ENCODE measurements at places on chromosomes 3 and 15.

DNA sequence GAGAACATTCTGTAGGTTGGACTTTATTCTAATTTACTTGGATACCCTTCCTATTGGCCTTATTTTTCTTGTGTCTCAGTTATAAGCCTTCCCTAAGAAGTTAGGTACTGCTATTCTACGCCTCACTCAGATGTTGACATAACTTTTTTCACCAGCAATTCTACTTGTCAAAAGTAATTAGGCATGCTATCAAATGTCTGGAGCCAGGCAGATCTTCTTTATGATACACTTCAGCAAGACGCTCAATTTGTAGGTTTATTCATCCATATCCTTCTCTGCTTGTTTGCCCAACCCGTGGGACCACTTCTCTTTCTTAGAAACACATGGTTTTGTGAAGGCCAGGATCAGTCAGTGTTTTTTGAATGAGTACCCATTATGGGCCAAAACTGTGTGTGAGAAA is 36.2 kb upstream of the COL8A1 start:
- DNase-seq, result no peak

DNA sequence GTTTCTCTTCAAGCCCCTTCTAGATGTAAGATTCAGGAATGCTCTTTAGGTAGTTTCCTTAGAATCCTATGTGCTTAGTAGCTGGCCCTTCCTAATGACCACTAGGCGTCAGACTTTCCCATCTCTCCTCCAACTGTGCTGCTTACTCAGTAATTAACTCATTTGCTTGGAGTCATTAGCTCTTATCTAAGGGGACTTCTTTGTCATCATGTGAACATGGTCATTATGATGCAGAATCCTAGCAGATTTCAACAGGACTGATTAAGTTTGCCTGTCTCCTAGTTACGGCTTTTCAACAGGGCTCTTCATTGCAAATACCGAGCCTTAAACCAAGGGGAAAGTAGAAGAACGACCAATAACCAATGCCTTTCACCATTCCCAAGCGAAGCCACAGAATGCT is 46.4 kb downstream of the GJD2 start:
- peak; percentile 28 for DNase-seq

GRCh38 chr15:94503293-94503692 is 271.9 kb downstream of the MCTP2 start:
- DNase-seq, result no peak

- no peak for DNase-seq
These were observed 33.7 kb upstream of the ZNF445 start for GRCh38 chr3:44511238-44511566.

DNA sequence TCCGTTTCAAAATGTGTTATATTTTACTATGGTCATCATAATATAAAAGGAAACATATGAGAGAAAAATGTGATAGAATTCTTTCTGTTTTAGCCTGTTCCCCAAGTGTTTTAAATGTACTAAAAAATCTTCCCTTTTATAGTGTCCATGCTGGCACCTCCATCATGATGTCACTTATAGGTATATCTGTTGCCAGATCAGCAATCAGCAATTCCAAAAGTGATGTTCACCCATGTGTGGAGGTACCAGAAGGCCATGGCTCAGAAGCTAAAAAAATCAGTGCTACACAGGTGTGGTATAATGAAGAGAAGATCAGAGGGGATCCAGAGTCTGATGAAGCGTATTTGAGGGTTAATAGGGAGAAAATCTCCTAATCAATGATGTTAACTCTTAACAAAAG is 1.1 kb upstream of the GPR15 start:
- no peak for DNase-seq

DNA sequence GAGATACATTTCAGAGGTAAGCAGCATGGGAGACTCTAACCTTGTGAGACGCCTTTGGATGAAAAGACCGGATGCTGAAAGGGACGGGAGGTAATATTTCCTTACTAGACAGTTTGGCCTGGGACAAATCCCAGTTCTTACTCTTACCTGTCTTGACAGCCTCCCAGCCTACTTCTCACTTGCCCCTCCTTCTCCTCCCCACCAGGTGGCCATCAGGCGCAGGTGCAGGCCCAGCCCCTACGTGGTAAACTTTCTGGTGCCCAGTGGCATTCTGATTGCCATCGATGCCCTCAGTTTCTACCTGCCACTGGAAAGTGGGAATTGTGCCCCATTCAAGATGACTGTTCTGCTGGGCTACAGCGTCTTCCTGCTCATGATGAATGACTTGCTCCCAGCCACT is 6.3 kb downstream of the HTR3D start:
- DNase-seq, result no peak

GRCh38 chr3:51389423-51390183 is 1.5 kb upstream of the RBM15B start:
- DNase-seq, result peak; percentile 66

DNA sequence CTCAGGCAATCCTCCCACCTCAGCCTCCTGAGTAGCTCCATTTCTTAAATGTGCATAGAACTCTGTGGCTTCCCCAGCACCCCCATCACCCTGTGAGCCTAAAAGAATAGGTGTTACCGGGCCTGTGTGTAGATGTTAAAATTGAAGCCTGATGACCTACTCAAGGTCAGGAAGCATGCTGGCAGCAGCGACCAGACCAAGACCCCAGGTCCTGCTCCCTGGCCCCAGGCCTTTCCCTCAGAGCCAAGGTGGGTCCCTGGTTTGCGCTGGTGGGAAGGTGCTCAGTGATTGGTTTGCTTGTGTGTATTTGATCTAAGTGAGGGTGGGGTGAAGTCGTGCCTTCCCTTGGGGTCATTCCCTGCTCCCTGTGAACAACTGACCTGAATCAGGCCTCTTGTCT is 18.4 kb upstream of the CRABP1 start:
- no peak for DNase-seq

GRCh38 chr3:56830884-56831283 is 29.1 kb upstream of the ARHGEF3 start:
- no peak for DNase-seq

DNA sequence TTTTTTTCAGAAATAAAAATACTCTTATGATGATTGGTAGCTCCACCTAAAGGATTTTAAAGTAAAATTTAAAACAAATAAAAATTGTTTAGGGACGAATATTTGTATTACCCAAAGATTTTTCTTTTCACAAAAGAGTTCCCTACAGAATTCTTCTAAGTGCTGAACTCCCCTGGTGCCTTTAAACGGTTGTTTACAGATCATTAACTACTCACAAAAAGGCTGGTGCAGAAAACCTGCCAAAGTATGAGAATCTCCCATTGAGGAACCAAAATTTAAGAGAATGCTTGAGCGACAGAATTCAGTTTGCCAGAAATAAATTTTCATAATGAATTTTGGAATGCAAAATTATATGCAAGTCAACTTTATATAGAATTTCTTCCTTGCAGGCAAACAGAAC is 497.8 kb upstream of the NR2F2 start:
- no peak for DNase-seq

- no peak for DNase-seq
These were observed 1106.8 kb downstream of the ROBO1 start for GRCh38 chr3:78660957-78661356.

DNA sequence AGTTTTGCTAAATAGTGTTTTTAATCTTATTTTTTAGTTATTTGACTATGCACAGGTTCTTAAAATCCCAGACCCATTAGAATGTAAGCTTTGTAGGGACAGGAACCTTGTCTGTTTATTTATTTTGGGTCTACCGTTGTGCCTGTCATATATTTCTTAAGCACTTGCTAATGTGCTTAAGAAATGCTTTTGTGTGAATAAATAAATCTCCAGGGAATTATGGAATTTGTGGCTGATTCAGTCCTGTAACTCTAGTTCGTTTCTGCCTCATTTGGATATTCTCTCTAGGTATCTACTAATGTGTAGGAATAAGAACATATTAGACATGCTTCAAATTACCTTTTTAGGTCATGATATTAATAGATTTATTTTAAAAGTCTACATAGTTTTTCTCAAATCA is 161.6 kb downstream of the LPP start:
- DNase-seq, result no peak

DNA sequence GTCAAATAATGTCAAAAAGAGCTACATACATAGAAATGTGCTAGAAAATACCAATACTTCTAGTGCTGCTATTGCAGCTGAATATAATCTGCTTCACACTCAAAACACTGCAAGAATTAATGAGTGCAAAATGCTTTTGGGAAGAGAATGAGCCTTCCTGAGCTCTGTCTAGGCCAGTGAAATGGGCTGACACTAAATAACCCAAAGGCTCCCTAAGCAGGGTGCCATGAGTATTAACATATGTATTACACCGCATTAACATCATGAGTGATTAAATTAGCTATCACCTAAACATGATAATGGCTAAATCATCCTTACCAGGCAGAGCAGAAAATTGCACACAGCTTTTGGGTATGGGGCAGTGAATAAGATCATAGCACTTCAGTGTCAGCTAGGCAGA is 806.3 kb upstream of the NECTIN3 start:
- no peak for DNase-seq

DNA sequence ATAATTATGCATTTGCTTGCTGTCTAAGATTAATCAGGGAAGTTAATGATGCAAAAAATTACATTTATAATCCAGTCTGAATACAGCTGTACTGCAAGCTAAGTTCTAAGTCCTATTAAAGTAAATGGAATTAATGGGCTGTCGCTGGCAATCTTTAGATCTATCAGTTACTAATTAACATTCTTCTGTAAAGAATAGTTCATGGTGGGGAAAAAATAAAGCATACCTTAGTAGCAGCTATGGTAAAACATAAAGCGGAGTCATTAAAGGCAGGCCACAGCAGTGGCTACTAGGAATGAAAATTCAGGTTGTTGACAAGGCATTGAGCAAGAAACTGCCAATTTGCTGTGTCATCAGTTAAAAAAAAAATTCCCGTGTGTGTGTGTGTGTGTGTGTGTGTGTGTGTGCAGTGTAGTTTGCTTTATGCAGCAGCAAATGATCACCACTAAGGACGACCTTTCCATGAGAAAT is 129.8 kb downstream of the ZNF385D start:
- DNase-seq, result no peak

DNA sequence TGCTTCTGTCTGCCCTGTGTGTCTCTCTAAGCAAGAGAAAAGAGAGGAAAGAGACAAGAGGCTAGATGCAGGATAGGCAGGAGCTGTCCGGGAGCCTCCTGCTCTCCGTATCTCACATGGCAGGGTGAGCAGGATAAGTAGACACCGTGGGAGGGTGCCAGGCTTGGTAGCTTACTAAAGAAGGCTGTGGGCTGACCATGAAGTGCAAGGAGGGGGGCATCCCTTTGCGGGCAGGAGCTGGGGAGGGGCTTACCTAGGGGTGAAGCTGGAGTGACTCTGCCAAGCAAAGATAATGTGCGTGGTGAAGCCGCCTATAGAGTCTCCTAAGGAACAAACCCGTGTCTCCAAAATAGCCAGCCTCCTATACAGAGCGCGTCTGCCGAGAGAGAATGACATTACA is 33.7 kb upstream of the TMC3 start:
- DNase-seq, result no peak

DNA sequence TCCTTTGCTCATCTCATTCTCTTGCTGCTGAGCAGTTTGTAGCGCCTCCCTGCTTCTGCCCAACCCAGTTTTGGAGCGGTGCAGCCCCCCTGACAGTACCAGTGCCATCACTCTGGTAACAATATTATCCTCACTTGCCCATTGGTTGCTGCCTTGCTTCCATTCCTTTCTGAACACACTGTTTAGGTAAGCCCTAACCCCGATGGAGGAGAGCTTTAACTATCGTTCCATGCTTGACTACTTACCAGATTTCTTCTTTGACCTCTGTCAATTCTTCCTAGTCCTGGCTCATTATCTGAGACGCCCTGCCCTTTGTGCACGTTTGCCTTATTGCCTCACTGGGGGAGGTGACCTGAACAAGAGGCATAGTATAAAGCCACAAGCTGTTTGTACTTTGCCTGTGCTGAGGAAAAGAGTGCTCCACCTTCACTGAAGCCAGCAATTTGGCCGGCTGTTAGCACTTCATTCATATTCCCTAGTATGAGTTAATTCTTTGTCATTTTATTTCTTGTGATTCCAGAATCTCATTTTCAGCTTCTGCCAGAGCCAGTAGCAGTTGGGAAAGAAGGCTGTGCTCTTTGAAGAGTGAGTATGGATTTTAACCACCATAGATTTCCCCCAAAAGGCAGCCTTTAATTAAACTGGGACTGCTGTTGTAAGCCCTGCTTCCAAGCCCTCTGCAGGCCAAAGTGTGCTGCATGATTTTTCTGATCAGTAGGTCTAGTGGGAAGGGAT is 11.9 kb downstream of the ABHD6 start:
- no peak for DNase-seq

DNA sequence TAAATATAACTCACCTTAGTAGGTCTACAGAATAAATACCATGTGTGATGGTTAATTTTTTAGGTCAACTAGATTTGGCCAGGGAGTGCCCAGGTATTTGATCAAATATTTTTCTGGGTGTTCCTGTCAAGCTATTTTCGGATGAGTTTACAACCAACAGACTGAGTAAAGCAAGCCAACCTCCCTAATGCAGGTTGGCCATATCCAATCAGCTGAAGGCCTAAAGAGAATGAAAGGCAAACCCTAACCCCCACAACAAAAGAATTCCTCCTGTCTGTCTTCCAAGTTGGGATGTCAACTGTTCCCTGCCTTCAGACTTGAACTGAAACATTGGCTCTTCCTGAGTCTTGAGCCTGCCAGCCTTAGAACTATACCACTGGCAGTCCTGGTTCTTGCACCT is 28.6 kb downstream of the TASOR start:
- DNase-seq, result no peak

DNA sequence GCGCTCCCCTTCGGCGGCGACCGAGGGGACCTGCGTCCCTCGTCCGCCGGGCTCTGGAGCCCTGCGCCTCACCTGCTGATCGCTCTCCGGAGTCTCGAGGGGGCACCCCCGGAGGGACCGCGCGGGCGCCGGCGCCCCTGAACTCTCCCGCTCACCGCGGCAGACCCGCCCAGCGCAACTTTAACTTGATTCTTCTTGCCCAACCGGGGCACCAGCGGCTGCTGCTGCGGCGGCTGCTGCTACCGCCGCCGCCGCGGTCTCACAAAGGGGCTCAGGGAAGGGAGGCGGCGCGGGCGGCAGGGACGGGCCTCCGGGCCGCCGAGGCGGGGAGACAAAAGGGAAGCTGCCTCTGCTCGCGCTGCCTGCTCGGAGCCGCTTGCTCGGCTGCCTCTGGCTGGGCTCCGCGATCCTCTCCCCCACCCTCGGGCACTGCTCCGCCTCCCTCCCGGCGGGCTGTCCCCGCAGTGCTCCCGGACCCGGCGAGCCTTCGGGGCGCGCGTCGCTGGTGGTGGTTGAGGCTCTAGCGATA is at the start of gene PPM1L:
Gene PPM1L (plus strand): TSS at position 456 of the 529 bp plus-strand sequence.
- DNase-seq, result peak; percentile 50

- DNase-seq, result peak; percentile 15
These were observed 161.3 kb downstream of the EPHB1 start for GRCh38 chr3:134956395-134956794.

DNA sequence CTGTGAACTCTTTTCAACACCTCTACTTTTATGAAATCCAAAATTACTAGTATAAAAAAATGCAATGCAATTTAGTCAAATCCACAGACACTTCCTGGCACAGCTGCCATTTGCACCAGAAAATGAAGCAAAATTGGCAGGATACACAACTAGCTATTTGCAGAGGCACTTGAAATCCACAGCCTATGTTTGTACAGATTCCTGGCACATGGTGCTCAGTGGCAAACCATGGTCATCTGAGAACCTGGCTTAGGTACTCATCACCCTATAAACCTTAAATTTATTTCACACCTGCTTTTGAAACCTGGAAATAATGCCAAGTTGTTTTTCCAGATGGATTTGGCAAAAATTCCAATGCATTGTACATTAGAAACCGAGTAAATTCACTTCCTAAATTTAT is 20.2 kb upstream of the PPM1L start:
- no peak for DNase-seq

GRCh38 chr3:55487381-55488241 is 505 bp upstream of the WNT5A start:
- peak; percentile 63 for DNase-seq

- DNase-seq, result no peak
These were observed 219.3 kb downstream of the SLC9A9 start for GRCh38 chr3:143628971-143629370.

- DNase-seq, result no peak
These were observed 304.1 kb downstream of the MCTP2 start for GRCh38 chr15:94535298-94536048.

Data from GM13977 (cell line).